SHP77 (cell line): ENCODE measurements at places on chromosomes 4 and X.

- DNase-seq = no peak
Measured at GRCh38 chrX:54926978-54927377, 6.4 kb downstream of the TRO start.

GRCh38 chr4:128298852-128299251, 11.2 kb upstream of the PGRMC2 start:
- no peak for DNase-seq

DNA sequence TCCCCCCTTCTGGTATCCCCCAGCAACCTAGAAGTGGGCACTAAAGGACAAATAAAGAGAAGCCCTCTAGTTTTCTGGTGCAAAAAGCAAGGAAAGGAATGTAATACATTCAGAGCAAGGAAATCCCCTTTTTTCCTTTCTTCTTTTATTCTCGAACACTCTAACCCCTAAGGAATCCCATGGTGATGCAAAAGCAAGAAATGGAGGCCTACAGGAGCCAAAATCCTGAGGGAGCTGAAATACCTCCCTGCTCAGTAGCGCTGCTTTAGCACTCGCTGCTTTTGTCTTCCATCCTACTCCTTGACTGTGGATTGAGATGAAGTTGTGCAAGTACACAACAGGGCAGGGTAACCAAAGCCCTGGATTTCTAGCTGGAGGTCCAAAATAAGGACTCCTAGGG, 251.0 kb downstream of the PRDM5 start:
- DNase-seq = no peak

DNA sequence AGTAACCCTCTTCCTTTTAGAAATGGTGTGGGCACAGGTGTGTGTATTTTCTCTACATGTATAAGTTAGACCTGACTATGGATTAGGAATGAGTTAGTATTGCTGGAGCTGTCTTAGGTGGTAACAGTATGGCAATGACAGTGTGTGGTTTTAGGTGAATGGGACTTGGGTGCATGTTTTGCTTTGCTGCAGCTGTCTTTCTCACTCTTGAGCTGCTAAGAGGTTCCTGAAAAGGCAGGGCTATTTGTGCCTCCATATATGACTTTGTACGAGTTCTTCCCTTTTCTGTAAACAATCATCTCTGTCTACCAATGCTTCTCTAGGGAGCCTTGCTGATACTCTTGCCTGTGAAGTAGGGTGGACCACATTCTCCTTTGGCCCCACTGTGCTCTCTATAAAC, 234.8 kb upstream of the HHIP start:
- no peak for DNase-seq

DNA sequence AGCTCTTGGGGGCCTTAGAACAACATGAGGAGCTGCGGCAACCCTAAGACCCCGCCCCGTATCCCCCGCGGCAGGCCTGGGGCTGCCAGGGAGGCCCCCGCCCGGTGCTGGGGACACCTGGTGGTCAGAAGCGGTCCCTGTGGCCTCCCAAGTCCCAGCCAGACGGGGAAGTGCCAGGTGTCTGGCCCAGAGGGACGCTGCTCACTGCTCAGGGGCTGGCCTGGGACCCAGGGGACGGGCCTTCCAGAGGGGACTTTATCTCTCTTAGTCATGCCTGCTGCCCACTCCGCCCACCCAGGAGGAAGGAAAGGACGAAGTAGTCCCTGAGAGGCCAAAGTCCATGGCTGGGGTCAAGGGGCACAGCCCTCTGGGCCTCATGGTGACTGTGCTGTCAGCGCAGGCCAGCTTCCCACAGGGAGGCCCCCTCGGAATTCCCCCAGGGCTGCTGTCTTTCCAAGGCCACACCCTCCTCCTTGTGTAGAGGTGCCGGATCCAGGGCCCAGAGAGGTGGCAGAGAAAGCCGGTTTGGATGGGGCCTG, 31.0 kb upstream of the HTRA3 start:
- DNase-seq = no peak
